HCT116 (cell line): ENCODE measurements at places on chromosomes 2 and 18.

- no peak for DNase-seq
Observed at GRCh38 chr18:35432565-35433001, 55.4 kb upstream of the ZNF396 start.

- peak; percentile 8 for DNase-seq
Observed at GRCh38 chr18:74796841-74797576, 199.3 kb downstream of the ZNF407 start.

- DNase-seq, result no peak
Observed at GRCh38 chr2:98297817-98298682, 48.2 kb upstream of the CNGA3 start.

GRCh38 chr2:32553829-32554432 lies 73.9 kb upstream of the TTC27 start:
- peak; percentile 12 for DNase-seq

DNA sequence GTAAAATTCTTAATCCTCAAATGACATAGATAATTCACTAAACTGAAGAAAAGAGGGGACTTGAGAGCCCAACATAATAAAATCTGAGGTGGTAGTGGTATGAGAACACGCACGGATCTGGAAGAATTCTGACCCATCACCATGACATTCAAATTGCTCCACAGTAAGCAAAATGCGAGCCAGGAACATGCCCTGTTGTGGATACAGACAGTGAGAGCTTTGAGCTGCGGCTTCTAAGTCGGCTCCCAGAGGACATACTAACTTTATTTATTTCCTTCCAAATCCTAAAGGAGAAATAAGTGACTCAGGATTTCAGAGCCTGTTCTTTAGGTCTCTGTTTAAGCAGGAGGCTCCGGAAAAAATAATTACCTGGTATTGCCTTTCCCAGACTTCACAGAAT lies 143.4 kb upstream of the SMAD7 start:
- DNase-seq, result no peak

DNA sequence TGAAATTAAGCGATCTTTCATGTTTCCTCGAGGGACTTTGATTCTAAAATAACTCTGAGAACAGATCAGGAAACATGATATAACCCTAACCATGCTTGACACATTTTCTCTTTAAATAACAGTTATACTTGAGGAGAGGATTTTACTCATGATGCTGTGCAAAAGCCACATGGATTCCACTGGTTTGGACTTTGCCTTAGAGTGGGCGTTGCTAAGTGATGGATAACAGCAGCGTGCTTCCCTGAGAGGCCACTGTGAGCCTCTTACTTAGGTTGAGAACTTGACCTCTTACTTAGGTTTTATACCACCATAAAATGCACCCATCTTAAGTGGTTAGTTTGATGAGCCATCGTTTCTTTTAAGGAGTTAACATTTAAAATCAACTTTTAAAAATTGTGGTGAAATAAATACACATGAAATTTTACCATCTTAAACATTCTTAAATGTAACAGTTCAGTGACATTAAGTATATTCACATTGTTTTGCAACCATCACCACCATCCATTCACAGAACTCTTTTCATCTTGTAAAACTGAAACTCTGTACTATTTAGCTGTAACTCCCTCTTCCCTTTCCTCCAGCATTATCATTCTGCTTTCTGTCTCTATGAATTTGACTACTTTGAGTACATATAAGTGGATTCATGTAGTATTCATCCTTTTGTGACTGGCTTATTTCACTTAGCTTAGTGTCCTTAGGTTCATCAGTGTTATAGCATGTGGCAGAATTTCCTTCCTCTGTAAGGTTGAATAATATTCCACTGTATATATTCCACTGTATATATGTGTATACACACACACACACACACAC lies 22.6 kb downstream of the ANXA4 start:
- DNase-seq, result no peak

DNA sequence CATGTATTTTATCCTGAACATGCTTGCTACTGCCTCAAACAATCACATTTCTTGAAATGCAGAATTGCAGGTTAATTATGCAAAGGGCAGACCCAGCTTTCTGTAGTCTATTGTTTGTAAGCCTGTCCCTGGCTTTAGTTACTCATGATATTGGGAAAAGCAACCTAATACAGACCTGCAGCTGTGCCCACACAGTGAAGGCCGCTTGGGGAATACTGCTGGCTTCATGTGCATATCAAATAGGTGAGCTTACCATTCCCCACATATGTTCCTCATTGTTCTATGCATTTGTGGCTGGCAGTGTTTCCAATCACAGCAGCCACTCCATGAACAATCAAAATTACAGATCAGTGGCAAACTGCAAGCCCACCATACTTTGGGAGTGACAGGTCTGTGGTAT lies 186.3 kb downstream of the TMEM163 start:
- DNase-seq, result no peak

DNA sequence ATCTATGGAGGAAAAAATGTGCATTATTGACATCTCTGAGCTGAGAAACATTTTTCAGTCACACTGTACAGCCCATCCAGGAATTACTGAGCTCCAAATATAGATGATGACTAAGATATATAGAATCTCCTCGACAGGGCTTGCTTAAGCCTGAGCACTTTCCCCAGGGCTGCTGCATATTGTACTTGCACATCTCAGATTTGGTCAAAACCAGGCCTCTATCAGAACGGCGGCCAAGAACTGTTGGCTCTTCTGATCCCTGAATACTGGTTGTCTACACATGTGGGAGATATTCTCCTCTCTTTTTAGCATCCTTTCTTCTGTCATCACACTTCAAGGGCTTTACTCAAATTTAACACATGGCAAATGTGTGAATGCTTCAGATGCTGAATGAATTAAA lies 201.5 kb upstream of the SLC35G4 start:
- DNase-seq, result no peak

GRCh38 chr2:50746526-50746925 lies 285.4 kb downstream of the NRXN1 start:
- DNase-seq, result peak; percentile 28

- DNase-seq, result no peak
Observed at GRCh38 chr2:187976259-187976985, 315.3 kb upstream of the GULP1 start.

- DNase-seq, result no peak
Observed at GRCh38 chr2:239167766-239168444, 232.9 kb downstream of the HDAC4 start.

GRCh38 chr18:8329186-8329771 lies 280.0 kb upstream of the RAB12 start:
- no peak for DNase-seq

DNA sequence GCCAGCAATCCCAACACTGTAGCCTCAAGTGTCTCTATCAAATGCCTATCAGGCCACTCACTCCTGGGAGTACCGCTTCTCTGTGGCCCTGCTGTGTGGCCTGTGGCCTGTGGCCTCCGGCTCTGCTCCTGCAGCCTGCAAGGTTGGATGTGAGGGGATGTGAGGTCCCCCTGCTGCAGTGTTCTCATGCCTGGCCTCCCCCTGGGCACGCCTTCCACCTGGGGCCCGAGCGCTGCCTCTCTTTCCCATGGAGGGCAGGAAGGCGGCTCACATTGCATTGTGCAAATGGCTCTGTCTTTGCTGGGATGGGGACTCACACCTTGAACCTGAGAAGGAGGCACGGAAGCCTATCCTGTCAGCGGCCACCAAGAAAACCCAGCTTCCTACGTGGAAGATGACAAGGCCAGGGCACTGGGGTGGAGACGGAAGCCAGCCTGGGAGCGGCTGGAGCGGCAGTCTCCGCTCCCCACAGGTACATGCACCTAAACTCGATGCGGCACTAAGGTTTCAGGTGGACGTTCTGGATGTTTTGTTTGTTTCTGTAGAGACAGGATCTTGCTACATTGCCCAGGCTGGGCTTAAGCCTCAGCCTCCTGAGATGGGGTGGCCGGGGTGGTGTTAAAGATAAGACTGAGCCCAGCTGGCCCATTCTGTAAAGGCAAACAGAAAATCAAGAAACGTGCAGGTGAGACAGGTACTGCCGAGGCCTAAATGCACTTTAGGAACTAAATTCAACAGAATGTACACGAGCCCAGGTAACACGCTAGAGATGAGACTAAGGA lies 140.1 kb downstream of the HDAC4 start:
- DNase-seq, result no peak

DNA sequence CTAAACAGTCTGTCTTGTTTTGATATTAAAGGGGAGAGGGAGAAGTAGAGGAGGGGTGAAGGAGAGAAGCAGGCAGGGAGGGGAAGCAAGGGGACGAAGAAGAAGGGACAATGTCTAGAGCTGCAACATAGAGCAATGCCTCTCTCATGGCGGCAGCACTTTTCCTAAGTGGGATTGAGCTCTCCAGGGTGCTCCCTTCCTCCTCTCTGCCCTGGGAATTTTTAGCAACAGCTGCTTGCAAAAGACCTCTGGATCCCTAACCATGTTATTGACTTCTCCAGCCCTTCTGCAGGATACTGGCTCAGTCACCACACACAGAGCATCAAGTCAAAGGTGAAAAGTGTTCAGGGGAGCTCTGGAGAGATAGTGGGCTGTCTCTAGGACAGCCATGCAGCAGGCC lies 734.9 kb downstream of the EPHA4 start:
- DNase-seq, result no peak

GRCh38 chr18:55868909-55869308 lies 280.9 kb upstream of the TCF4 start:
- DNase-seq, result no peak

- DNase-seq, result peak; percentile 77
Observed at GRCh38 chr2:232592772-232593395, 40.5 kb upstream of the EFHD1 start.

GRCh38 chr2:196166876-196167275 lies 4.5 kb downstream of the STK17B start:
- DNase-seq, result no peak

DNA sequence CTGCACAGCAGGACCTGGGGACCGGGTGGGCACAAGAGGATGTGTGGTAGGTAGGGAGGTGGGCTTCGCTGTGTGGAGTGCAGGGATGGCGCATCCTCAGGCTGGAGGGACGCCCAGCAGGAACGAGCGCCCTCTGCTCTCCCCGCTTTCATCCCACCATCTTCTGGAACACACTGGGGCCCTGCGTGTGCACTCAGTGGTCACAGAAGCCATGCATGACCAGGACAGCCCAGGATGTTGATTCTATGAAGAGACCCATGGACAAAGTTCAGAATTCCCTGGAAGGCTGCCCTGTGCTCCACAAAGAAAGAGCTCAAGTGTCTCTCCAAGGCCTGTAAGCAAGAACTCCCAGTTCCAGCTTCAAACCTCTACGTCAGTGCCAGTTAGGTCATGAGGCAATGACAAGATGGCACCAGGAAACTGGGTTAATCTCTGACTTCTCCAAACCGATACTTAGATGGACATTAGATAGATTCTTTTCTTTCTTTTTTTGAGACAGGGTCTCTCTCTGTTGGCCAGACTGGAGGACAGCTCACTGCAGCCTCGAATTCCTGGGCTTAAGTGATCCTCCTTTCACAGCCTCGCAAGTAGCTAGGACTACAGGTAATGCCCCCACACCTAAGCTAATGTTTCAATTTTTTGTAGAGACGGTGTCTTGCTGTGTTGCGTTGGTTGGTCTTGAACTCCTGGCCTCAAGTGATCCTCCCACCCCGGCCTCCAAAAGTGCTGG lies 3.4 kb downstream of the SLC66A2 start:
- DNase-seq, result no peak

- DNase-seq, result no peak
Observed at GRCh38 chr2:240817496-240818292, 2.3 kb downstream of the KIF1A start.

DNA sequence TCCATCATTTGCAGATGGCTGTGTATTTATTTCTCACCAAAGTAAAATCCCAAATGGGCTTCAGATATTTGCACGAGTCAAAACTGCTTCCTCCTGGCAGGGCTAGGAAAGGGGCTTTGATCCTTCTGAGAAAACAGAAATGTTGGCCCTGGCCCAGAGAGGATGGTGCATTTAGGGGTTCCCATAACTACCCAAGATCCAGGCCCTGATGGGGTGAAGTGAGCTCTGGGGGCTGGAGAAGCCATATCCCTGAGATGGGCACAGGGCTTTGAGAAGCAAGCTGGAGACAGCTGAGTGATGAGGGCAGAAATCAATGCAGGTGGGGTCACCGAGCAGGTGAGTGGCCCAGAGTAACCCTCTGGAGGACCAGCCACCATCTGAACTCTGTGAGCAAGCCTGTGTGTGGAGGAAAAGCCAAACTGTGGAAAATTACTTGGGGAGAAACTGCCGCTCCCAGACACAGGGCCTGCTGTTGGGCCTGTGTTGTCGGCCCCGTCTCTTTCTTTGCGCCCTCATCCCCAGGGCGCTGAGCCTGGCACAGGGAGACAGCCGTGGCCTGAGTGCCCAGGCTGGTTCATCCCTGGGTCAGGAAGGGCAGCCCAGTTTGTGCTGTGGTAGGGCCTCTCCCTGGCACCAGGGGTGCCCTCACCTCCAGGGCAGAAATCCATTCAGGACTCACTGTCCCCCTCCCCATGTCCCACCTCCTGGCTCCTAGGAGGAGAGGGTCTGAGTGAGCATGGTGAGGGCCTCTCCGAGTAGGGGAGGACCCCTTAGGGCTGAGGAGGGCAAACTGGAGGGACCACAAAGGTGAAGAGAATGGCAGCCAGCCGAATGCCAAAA lies 167.8 kb upstream of the HAAO start:
- DNase-seq, result no peak

- DNase-seq, result no peak
Observed at GRCh38 chr18:5626130-5626880, 82.5 kb upstream of the EPB41L3 start.
